T-helper 1 cell treated with Interleukin-12 subunit alpha and Interleukin-12 subunit beta and Interleukin-4 antibody, amounts not matched to agents 30 ng/mL and 1 ng/mL, for 36 hours (primary cell): ENCODE measurements at places on chromosomes 2 and 18. TPM values are rescaled to one million over a fixed set of nuclear protein-coding genes. Genes with fewer than 3 reads are reported as not detected.

PLCD4 gene
- total RNA-seq, result 0.49 and 0.64 TPM in 2 replicates

PLGLB2 gene
- 5.7 and 6.3 TPM in 2 replicates for total RNA-seq

NAT8 gene
- not detected in 2 replicates for total RNA-seq

RPRM gene
- total RNA-seq, result 0.20 and 0.41 TPM in 2 replicates

GPR55 gene
- total RNA-seq, result 0.76 and 0.98 TPM in 2 replicates
